ENCODE measurements at places on chromosomes 5 and 9.

GRCh38 chr9:125700791-125701190 is 6.2 kb downstream of the MAPKAP1 start:
- DNase-seq, result no peak

DNA sequence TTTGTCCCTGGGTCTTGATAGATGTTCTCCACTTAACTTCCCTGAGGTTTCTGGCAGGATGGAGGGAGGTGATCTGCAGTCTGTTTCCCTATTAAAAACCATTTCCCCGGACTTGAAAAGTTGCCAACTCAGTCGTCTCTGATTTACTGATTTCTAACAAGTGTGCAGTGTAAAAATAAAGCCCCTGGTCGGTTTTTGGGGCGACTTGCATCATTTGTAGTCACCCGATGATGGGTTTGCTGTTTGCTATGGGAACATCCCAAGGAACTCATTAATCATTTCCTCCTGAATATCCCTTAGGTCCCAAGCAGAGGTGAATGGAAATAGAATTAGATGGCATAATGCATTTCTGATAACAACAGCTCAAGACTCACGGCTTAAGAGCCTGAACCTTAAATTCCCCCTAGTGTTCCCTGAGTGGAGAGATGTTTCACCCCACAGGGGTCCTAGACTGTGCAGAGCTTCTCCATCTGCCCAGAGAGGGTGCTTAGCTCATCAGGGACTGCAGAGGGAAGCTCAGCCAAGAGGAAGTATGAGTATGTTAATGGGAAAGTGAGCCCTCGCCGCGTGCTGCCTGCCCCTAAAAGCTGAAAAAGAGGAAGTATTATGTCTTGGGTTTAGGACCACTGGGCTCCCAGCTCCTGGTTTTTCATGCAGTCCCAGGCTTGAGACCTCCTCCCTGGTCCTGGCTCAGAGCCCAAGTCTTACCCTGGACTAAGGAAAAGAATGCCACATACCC is 115.1 kb upstream of the DAP start:
- no peak for DNase-seq

DNA sequence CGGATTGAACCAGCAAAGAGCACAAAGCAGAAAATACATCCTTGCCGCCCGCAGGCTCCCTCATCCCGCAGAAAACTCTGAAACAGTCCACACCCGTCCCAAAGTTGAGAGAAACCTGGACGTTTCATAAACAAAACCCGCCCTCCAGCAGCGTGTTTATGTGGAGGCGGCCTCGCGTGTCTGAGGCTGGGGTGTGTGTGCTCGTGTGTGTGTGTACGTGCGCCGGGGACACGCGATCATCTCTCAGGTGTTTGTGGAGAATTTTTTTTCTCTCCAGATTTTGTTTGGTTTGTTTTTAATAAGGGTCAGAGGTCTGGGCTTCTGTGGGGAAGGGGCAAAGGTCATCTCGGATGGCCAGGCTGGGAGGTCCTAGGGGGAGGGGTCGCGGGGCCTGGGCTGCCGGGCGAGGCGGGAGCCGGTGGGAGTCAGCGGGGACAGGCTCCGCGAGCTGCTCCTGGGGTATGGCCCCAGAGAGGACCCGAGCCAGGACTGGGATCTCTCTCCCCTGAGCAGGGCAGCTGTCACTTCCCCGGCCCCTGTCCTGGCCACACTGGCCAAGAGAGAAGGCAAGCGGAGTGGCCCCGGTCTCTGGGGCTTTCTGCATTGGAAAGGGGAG is 206.4 kb downstream of the C9orf50 start:
- DNase-seq, result no peak

DNA sequence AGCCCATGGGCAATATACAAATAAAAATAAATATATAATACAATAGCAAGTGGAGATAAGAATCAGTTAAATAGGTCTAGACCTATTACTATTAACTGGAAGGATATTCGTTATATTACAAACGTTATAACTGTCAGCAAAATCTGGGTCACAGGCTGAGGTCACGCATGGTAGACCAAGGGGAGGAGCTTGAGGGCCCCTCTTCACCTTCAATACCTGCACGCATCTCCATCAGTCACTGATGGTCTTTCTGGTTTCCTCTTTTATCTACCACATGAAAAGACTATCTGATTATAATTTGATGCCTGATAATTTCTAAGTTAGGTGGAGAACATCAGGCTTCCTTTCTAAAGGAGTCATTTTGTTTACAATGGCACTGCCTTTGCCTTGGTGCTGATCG is 43.2 kb downstream of the MAT2B start:
- DNase-seq, result no peak

- DNase-seq, result no peak
Observed at GRCh38 chr9:2174306-2174705, 159.2 kb downstream of the SMARCA2 start.

- no peak for DNase-seq
Observed at GRCh38 chr9:72132052-72132451, 17.2 kb upstream of the GDA start.

- no peak for DNase-seq
Observed at GRCh38 chr5:151107084-151107483, 26.2 kb upstream of the TNIP1 start.

- no peak for DNase-seq
Observed at GRCh38 chr5:10688651-10689171, 72.3 kb downstream of the DAP start.

GRCh38 chr5:55629815-55630214 is 82.3 kb downstream of the SLC38A9 start:
- DNase-seq, result no peak

GRCh38 chr5:138760448-138761110 is 7.4 kb downstream of the CTNNA1 start:
- no peak for DNase-seq

- DNase-seq, result no peak
Observed at GRCh38 chr5:103358305-103358995, 99.9 kb downstream of the MACIR start.

GRCh38 chr9:79945016-79945415 is 373.3 kb downstream of the TLE4 start:
- DNase-seq, result no peak

GRCh38 chr5:77015938-77016569 is 14.2 kb upstream of the AGGF1 start:
- DNase-seq, result no peak

DNA sequence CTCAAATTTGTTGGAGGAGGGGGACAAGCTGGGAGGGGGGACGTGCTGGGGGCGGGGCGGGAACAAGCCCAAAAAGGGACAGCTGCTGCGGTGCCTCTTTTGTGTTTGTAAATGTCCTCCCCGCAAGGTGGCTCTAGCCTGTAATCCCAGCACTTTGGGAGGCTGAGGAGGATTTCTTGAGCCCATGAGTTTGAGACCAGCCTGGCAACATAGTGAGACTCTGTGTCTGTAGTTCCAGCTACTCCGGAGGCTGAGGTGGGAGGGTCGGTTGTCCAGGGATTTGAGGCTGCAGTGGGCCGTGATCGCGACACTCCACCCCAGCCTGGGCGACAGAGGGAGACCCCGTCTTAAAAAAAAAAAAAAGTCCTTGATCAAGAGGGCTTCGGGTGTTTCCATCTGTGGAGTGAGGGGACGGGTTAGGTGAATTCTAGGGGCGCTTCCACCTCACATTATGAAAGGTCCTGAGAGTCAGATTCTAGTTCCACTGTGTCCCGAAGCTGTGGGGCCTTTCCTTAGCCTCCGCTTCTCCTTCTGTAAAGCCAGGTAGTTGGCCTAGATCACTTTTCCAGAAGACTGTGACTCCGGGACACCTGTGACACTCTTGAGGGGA is 779 bp upstream of the CTNNA1 start:
- no peak for DNase-seq

DNA sequence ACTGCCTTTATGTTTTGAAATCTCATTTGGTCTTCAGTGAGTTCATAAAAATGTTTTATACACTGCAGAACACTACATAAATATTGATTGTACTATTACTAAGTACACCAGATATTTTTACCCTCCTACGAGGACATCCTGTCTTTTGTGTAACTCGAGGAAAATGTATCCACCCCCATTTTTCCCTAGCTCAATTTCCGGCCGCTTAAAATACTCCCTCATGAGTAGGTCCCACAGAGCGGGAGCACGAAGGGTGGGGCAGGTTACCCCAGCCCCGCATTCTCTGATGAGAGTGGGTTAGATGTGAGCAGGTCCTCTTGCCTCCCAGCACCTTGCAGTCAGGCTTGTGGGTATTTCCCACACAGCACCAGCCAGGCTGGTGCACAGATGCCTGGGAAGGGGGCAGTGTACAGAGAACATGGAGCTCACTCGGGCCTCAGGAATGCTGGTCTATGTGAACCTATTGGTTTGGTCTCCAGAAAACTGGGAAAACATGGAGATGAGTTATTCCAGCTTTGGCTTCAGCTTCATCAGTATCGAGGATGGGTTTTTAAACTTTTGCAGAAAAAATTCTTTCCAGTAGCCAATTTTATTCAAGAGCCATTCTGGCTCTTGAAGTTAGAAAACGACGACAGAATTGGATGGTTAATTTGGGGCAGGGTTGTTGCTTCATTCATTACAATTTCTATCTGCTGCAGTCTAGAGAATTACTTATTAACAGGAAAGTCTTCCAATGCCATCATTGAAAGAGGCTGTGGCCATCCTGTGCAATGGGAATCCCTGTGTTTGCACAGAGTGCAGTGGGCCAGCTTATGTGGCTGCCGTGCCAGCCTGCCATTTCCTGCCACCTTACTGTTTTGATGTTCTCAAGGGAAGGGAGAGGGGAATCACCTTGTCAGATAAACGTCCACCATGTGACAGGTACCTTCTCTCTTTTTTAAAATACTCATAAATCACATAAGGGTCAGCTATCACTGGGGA is 73.2 kb downstream of the WDR41 start:
- DNase-seq, result no peak

GRCh38 chr5:103907001-103907400 is 344.4 kb upstream of the NUDT12 start:
- DNase-seq, result no peak

DNA sequence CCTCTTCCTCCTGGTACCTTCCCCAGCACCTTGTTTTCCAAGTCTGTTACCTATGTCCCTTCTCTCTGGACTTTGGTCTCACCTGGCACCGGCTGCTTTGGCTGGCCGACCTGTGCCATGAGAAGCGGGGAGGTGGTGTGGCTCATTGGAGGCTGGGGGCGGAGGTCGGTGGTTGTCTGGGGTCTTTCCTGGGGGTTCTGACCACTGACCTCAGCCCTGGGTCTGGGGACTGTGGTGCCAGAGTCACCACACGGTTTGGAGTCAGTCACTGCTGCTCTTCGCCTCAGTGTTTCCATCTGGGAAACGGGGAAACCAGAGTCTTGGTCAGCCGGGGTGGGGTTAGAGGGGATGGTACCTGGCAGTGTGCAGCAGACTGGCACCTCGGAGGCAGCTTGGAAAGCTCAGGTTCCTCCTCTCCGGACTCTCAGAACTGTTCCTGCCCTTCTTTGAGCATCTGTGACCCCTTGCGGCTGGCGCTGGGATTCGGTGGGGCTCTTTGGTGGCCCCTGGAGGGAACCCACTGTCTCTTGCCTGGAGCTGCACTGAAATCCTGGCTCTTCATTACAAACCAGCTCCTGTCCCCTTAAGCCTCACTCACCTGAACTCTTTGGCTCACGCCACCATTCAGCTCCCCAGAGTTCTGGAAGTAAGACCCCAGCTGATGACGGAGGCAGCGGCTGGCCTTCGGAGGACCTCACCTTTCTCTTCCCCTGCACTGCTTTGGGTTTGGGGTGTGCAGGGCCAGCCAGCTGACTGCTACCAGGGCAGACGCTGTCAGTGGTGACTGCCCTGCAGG is 4.1 kb upstream of the RXRA start:
- no peak for DNase-seq

GRCh38 chr5:127987354-127988145 is 96.0 kb upstream of the SLC12A2 start:
- no peak for DNase-seq

GRCh38 chr9:20496328-20496727 is 126.0 kb downstream of the MLLT3 start:
- DNase-seq, result no peak

DNA sequence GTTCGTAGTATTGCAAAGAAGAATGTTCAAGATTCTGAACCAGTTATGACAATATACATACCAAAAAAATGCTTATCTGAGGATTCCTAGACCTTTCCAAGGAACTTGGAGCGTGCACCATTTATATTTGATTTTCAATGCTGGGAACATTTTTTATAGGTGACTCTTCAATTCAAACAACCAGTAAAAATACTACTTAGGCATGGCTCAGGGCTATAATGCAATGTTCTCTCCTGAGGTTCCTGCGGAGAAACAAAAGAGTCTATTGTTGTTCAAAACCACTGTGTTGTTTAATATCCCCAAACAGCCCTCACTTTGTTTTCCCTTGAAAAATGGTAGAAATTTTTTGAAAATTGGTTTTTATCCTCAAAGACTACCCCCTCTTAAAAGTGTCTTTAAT is 335.7 kb upstream of the IZUMO3 start:
- DNase-seq, result no peak

GRCh38 chr5:118146824-118147223 is 841.5 kb downstream of the DTWD2 start:
- DNase-seq, result no peak

DNA sequence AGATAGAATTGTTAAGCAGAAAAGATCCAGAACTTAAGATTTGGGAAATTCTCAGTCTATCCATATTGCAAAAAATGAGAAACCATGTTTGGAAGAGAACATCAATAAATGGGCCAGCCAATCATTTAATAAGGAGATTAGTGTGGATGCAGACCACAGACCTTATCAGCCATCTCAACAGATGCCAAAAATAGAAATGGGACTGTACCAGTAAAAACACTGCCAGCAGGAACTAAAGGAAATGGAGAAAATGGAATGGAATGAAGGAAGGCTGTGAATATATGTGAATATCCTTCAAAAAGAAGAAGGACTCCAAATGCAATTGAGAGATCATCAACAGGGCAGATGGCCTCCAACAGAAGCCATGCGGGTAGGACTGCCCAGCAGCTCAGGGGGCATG is 52.7 kb upstream of the ZNF618 start:
- no peak for DNase-seq

DNA sequence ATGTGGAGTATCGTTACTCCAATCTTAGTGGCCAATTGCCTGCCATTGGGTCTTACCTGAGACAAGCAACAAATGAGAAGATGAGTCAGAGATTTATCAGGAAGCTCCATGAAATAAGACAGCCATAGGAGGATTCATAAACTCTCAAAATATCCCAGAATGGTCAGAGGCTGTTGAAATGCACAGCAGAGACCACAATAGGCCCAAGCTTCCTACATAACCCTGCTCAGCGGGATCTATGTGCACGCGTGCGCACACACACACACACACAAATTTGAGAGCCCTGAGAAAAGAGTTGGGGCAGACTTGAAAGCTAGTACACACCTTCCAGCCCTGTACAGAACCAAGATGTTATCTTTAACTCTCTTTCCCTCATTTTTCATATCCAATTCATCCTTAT is 9.8 kb downstream of the UIMC1 start:
- no peak for DNase-seq

DNA sequence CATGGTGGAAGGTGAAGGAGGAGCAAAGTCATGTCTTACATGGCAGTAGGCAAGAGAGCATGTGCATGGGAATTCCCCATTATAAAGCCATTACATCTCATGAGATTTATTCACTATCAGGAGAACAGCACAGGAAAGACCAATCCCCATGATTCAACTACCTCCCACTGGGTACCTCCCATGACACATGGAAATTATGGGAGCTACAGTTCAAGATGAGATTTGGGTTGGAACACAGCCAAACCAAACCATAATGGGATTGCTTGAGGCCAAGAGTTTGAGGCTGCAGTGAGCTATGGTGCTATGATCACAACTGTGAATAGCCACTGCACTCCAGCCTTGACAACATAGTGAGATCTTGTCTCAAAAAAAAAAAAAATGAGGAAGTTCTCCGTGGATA is 581.8 kb downstream of the TAF11L14 start:
- no peak for DNase-seq
